ENCODE measurements at places on chromosomes 7 and 10. TPM values are rescaled to one million over a fixed set of nuclear protein-coding genes. Genes with fewer than 3 reads are reported as not detected.

PTF1A gene
- total RNA-seq, result not detected

COL13A1 gene
- total RNA-seq, result 4.9 TPM

ADCYAP1R1 gene
- total RNA-seq, result not detected

LBX1 gene
- under 0.01 TPM for total RNA-seq

CHAT gene
- not detected for total RNA-seq

MMP21 gene
- not detected for total RNA-seq

SBDS gene
- 72.1 TPM for total RNA-seq

HOXA11 gene
- total RNA-seq, result 4.0 TPM

COL26A1 gene
- total RNA-seq, result not detected

IFIT2 gene
- total RNA-seq, result 4.7 TPM

EBLN1 gene
- not detected for total RNA-seq

TBXAS1 gene
- total RNA-seq, result 4.9 TPM

DUSP5 gene
- total RNA-seq, result 6.8 TPM

MBL2 gene
- total RNA-seq, result not detected

HABP2 gene
- not detected for total RNA-seq

TRIM50 gene
- total RNA-seq, result not detected

PNLIPRP2 gene
- not detected for total RNA-seq

PRR15 gene
- total RNA-seq, result 112 TPM

UTF1 gene
- total RNA-seq, result not detected

PAXIP1 gene
- total RNA-seq, result 6.4 TPM

TAS2R41 gene
- total RNA-seq, result not detected
